Stimulated activated CD4-positive, alpha-beta T cell treated with anti-CD3 and anti-CD28 coated beads, TNF-alpha, amount 100 ng/mL, for 48 hours (primary cell): ENCODE measurements at places on chromosomes 5 and 9.

GRCh38 chr5:136013559-136013958, 15.2 kb upstream of the TGFBI start:
- no peak for DNase-seq

GRCh38 chr9:133347515-133347984, 381 bp downstream of the MED22 start:
- DNase-seq = no peak

GRCh38 chr5:56677690-56678305, 137.6 kb upstream of the MAP3K1 start:
- DNase-seq = no peak

GRCh38 chr5:112014783-112015395, 257.9 kb upstream of the NREP start:
- DNase-seq = no peak

GRCh38 chr9:81320909-81321482, 368.4 kb downstream of the TLE1 start:
- no peak for DNase-seq

DNA sequence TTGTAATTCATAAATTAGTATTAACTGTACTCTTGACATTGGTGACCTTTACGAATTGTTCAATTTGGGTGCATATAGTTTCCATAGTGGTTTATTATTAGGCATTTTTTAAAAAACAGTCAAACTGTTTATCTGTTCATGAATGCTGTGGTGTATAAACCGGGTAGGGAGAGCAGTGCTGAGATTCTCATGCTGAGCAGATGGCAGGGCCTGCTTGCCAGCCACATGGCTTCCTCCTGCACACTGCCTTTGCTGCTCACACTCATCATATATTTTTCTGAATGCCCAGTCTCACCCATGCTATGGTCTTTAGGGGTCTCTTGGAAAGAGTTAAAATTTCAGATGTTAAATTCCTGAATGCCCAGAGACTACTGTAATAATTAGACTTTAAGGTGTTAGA, 40.8 kb downstream of the NNT start:
- no peak for DNase-seq
